ENCODE measurements at places on chromosomes 5 and 9.
A peak's percentile ranks its signal among the peaks of the same experiment; 100 is the strongest.

- no peak for DNase-seq
Observed at GRCh38 chr5:171934586-171934985, 71.9 kb downstream of the FBXW11 start.

GRCh38 chr9:88198341-88198807 is 60.1 kb upstream of the SPATA31C2 start:
- DNase-seq: no peak

DNA sequence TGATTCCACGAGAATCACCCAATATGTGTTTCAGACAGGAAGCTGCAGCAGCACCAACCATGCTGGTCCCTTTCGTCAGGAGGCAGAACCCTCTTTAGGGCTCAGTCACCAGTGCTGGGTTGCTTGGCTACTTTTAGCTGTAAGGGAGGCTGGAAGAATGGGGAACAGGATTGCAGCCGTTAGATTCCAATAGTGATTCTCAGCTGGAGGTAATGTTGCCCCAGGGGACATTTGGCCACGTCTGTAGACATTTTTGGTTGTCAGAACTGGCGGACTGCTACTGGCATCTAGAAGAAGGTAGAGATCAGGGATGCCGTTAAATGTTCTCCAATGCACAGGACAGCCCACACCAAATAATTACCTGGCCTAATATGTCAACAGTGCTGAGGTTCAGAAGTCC is 81.8 kb downstream of the ANKRD33B start:
- DNase-seq: no peak

- DNase-seq: no peak
Observed at GRCh38 chr9:21804331-21804730, 1.9 kb downstream of the MTAP start.

- no peak for DNase-seq
Observed at GRCh38 chr9:136493567-136493971, 10.7 kb upstream of the SEC16A start.

DNA sequence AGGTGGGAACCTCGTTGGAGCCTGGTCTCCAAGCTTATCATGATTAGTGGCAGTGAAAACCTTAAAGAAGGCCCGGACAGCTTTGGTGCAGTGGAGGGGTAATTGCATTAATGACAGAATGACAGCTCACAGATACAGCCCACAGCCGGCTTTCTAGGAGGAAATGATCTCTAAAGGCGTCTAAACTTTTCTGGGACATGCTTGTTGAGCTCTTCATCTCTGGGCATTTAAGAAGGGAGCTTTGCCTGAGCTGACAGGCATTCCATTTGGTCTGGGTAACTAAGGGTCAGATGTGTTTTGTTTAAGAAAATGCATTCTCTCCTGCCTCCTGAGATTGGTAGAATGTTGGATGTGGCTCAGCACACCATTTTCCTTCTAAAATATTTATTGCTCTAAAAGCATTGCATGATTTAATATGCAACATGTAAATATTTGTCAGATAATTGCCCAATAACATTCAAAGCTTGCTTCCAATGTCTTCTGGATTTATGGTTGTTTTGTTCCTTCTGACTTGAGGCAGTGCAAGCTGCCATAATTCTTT is 4.0 kb downstream of the ANKRD33B start:
- no peak for DNase-seq

DNA sequence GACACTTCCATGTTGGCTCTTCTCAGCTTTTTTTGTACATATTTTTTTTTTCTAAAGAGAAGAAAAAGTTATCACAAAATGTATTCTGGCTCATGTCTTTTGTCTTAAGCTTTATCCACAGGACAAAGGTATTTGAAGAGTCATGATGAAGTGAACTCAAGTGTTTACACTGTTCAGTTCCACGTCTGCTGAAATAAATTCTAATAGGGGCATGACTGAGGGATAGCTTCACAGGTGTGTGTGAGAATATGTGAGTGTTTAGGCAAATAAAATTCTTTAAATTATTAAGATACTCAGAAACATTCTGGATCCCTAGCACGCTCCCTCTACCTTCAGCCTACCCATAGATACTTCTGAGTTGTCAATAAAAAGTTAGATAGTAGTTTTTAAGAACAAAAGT is 59.8 kb downstream of the BAAT start:
- no peak for DNase-seq

DNA sequence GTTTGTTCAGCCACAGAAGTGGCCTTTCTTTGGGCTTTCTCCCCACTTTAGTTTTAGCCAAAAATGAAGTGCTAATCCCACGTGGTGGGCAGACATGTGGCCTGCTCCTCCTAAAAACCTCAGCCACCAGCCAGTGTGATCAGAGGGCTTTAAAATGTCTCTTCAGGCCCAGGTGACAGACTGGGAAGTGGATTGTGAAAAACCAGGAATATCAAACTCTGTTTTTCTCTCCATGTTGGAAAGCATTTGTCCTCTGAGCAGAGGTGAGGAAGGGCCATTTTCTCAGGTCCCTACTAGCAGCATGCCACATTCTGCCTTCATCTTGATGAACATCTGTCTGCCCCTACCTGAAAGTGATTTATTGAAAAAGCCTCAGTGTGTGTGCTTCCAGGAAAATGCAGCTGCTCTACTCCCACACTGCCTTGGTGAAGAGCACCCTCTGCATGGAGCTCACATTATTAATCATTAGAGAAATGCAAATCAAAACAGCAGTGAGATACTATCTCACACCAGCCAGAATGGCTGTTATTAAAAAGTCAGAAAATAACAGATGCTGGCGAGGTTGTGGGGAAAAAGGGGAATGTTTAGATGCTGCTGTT is 181.2 kb upstream of the DMAC1 start:
- peak; percentile 59 for DNase-seq

- no peak for DNase-seq
Observed at GRCh38 chr5:139982975-139983240, 60.2 kb downstream of the NRG2 start.

DNA sequence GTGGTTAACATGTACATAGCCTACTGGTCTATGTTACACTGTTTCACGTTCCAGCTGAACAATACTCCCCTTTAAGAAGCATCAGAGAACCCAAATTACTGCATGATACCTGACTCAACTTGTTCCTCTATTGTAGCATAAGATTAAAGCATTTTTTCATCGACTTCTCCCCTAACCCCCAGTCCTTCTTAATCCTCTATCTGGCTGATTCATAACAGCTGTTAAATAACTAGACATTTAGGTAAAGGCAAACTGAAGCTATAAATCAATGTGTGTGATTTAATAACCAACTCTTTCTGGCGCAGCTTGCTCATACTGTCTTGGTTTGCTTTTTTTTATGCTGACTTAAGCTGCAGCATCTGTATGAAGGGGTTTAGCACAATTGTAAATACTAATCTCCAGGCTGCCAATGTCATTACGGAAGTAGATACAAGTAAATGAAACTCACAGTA is 94.2 kb upstream of the MTAP start:
- DNase-seq: no peak

GRCh38 chr9:130937146-130938076 is 1.6 kb downstream of the FIBCD1 start:
- no peak for DNase-seq

DNA sequence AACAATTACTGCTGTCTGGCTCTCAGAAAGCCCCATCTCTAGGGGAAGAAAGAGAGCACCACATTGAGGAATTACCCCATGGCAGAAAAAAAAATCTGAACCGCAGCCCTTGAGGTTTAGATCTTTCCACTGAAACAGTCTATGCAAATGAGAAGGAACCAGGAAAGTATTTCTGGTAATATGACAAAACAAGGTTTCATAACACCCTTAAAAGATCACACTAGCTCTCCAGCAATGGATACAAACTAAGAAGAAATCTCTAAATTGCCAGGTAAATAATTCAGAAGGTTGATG is 427.1 kb downstream of the PRELID2 start:
- DNase-seq: no peak

Data from activated CD4-positive, alpha-beta T cell treated with anti-CD3 and anti-CD28 coated beads, Interleukin-2, amount 10 ng/mL, durations not matched to agents 24 days and 14 days (primary cell).